ENCODE measurements at places on chromosomes 2 and 18.

- DNase-seq: no peak
Measured at GRCh38 chr2:147098940-147099339, 745.9 kb upstream of the ACVR2A start.

DNA sequence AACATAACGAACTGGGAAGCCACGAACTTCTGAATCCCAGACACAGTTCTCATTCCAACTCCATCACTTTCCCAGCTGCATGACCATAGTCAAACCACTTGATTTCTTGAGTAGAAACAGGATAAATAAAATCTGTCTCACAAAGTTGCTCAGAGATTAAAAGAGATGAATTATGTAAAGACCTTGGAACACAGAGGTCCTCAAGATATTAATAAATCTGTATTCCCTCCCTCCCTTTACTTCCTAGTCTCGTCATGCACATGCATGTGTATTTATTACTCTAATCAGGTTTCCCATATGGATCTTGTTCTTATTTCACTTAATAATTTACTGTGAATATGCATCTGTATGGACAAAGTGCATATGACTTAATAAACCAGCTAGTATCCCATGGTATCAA is 21.1 kb upstream of the CSRNP3 start:
- no peak for DNase-seq

DNA sequence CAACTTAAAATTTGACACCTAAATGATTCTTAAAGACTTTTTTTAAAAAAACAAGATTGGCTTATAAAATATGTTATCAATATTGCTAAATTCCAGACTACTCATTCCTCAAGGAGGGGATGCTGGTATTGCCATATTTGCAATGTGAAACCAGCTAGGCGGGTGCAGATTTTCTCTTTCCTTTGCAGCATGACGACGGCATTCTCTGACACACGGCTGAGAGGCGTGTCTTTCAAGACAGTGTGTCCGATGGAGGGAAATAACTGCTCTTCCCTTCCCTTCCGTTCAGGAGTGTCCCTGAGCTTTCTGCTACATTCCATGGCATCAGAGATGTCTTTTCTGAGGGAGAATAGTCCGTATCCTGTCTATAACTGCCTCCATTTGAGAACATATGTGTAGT is 38.2 kb upstream of the CNGA3 start:
- no peak for DNase-seq

- DNase-seq: no peak
Measured at GRCh38 chr2:70005752-70006446, 44.5 kb upstream of the ASPRV1 start.

- DNase-seq: no peak
Measured at GRCh38 chr2:222287862-222288479, 10.8 kb downstream of the PAX3 start.

GRCh38 chr2:68698567-68699377 is 35.8 kb upstream of the ARHGAP25 start:
- DNase-seq: no peak

- no peak for DNase-seq
Measured at GRCh38 chr2:223010641-223011040, 41.3 kb upstream of the KCNE4 start.

- DNase-seq: no peak
Measured at GRCh38 chr18:3720159-3720558, 270.2 kb downstream of the TGIF1 start.

DNA sequence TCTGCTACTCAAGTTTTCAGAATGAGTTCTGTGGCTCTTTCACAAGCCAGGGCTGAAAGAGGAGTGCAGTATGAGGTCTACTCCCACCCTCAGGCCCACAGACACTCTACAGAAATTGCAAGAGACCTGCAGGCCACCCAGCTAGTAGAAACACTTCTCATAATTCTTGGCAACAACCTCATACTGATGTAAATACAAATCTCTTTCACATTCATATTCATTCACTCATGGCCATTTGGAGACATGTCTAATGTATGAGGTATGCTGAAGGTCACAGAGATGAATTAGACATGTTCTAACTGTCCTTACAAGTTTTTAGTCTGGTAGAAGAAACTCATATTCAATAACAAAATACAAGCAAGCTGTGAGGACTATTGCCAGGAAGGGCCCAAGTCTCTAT is 83.8 kb upstream of the KLHL29 start:
- no peak for DNase-seq

DNA sequence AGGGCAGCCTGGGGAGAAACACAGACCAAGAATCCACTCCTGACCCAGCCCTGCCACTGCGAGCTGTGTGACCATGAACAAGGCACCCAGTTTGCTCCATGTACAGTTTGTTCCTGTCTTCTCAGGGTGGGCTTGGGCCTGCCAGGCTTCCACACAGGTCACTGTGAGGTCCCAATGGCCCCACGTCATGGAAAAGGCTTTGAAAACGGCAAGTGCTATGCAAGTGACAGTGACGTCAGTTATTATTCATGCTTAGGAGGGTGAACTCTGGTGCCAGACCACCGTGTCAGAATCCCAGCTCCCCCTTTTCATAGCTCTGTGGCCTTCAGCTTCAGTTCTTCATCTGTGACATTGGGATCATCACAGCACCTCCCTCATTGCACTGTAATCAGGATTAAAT is 87.1 kb downstream of the TNS1 start:
- DNase-seq: no peak

DNA sequence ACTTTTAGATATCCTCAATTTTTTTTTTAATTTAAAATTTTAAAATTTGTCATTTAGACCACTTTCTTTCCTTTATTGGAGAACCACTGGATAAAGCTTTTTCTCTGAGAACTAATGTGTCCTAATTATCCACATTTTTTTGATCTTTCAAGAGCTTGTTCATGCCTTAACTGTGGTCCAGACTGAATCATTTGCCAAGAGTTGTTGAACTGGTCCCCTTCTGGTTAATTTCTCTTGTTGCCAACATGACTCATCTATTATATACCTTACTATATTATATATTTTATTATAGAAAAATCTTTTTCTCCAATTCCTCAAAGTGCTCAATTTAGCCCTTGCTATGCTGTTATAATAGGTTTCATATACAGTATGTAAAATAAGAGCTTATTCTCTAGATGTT is 53.1 kb upstream of the TMEM87B start:
- DNase-seq: no peak

DNA sequence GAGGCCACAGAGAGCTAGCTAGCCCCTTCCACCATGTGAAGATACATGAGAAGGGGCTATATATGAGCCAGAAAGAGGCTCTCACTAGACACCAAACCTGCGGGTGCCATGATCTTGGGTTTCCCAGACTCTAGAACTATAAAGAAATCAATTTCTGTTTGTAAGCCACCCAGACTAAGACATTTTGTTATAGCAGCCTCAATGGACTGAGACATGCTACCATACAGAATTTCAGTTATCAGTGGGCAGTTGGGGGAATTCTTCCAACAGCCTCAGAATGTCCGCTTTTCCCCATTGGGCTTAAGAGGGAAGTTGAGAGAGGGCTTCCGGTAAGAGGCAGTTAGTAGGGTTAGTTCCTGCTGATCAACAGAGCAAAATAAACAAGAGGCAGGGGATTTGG is 39.2 kb downstream of the TNP1 start:
- no peak for DNase-seq

- no peak for DNase-seq
Measured at GRCh38 chr2:165601065-165601830, 131.8 kb downstream of the CSRNP3 start.

DNA sequence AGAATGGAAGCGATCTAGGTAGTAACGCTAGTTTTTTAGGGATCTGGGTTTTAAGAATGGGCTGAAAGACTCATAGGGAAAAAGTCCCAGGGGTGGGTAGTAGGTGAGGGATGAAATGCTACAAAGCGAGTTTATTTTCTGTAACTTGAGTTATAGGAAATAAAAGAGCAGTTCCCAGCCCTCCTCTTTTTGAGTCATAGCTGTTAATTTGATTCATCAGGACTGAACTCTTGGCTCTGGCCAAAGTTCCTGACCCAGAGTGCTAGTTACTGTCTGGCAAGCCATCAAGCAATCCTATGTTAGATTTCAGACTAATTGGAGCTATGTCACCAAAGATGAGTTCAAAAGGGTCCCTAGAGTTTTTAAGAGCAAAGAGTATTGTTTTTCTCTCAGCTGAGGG is 17.4 kb upstream of the NOSTRIN start:
- DNase-seq: no peak

DNA sequence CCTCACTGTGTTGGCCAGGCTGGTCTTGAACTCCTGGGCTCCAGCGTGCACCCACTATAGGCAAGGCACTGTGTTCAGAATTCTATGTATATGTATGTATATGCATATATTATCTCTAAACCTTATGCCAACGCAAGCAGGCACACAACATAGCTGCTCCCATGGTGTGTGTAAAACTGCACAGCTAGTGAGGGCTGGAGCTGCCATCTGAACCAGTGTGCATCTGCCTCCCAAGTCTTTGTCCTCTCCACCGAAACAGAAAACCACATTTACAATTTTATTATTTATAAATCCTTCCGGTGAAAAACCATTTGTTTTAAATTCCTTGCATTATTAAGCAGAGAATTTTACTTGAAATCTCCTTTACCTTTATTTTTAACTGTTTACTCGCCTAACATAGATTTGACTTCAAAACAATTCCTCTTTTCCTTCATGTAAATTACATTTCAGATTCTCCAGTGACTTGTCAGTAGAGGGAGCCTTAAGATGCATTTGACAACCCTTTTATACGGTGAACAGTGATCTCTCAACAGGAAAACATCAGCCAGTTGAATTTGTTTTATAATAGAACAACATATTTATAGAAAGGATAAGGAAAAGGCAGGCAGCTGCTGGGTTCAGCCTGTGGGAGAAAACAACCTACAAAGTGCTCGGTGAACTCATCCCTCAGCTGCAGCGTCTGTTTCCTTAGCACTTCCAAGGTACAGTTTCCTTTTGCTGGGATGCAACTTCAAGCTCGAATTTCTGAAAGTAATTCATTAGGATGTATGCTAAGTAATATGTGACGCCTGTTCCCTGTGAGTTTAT is 101.2 kb downstream of the MYT1L start:
- DNase-seq: no peak

DNA sequence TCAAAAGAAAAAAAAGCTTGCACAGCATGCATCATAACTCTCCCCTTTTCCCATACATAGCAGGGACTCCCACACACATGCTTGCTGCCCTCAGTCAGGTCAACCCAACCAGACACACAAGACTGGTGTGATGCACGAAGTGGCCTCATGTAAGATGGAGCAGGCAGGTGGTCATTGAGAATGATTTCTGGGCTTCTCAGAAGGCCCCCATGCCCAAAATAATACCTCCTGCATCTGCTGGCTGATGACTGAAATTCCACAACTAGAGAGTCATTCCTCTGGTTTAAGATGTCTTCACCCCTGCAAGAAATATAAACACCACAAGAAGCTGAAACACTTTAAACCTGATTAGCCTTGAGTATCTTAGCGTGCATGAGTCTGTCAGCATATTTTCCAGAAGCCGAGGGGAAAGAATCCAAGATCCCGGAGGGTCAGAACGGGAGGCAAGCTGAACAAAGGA is 131.1 kb downstream of the AFF3 start:
- DNase-seq: no peak

DNA sequence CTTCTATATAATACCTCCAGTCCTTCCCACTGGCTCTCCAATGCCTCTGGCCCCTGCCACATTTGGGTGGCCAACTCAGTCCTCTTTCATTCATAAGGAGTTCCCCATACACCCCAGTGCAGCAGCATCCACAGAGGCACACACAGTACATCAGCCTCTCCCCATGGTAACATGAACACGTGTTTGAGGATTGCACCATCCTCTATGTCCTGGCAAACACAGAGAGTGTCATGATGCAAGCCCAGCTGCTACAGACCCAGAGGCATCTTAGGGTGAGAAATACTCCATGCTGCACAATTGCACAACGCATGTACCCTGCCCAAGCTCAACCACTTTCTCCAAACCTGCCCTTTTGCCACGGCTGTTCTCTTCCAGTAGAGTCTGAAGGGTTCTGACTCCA is 11.5 kb downstream of the IGFBP5 start:
- DNase-seq: no peak

GRCh38 chr18:7479756-7480155 is 87.4 kb upstream of the PTPRM start:
- DNase-seq: no peak

GRCh38 chr2:239949075-239949474 is 76.1 kb downstream of the NDUFA10 start:
- DNase-seq: peak; percentile 3

- no peak for DNase-seq
Measured at GRCh38 chr18:59464486-59464885, 105.4 kb upstream of the LMAN1 start.

GRCh38 chr18:61898640-61899101 is 5.9 kb upstream of the RNF152 start:
- DNase-seq: no peak

DNA sequence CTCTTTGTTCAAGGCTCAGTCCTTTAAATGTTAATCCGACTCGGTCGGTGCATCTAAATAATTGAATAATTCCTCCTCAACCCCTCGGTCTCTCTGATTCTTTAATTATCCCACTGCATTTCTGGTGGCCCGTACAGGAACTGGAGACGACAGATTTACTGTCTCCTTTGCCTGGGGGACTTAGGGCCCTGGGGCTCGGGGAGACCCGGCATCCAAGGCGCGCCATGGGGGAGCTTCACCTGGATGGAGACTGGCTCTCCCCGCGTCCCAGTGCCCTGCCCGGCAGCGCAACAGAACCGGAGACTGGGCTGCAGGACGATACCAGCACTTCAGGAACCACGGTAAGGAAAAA is 47.7 kb upstream of the SELENOI start:
- no peak for DNase-seq

DNA sequence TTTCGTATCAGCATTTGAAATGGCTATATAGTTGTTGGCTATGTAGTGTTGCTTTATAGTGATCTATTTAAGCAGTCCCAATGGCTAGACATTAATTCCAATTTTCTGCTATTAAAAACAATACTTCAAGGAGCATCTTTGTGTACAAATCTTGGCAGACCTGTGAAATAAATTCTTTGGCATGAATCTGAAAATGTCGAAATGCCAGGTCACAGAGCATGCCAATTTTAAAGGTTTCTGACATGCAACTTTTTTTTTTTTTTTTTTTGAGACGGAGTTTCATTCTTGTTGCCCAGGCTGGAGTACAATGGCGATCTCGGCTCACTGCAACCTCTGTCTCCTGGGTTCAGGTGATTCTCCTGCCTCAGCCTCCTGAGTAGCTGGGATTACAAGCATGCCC is 26.8 kb upstream of the CABLES1 start:
- no peak for DNase-seq

- no peak for DNase-seq
Measured at GRCh38 chr2:237196866-237197618, 111.4 kb downstream of the COPS8 start.

DNA sequence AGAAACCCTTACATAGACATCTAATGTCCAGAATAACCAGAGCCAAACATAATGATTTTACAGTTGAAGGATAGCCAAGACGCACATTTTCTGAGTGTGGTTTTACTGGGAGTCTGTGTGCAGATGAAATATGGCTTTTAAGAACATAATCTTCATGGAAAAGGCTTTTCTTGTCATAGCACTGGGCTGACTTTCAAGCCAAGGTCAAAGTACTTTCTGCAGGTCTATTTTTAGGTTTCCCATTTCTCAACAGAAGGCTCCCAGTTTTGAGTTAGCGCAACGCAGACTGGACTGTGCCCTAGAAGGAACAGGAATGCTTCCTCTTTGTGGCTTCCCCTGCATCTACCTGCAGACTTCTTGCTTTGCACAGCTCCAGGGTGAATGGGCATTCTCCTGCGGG is 92.3 kb upstream of the UPP2 start:
- no peak for DNase-seq
